H9 (cell line): ENCODE measurements at places on chromosomes 3 and 15. TPM values are rescaled to one million over a fixed set of nuclear protein-coding genes. Genes with fewer than 3 reads are reported as not detected.

GRCh38 chr3:42179110-42179725 lies 86.8 kb downstream of the CCK start:
- H3K27ac ChIP-seq, result peak overlapping the region; percentile 2
- H3K27me3 ChIP-seq, result no peaks in the 10 kb centered on the region
- peak; percentile 66 for DNase-seq
- H3K4me3 ChIP-seq, result no peak overlapping the region
- H3K4me1 ChIP-seq, result peaks cover 9% of the 10 kb centered on the region; the same call in 1 of the 2 replicates
- H3K36me3 ChIP-seq, result no peaks in the 10 kb centered on the region

- no peak for DNase-seq
- no peak overlapping the region for H3K27ac ChIP-seq
- H3K36me3 ChIP-seq, result peaks cover 7% of the 10 kb centered on the region
- no peak overlapping the region for H3K4me3 ChIP-seq
- H3K27me3 ChIP-seq, result no peaks in the 10 kb centered on the region
These were observed 15.3 kb downstream of the PXYLP1 start for GRCh38 chr3:141246958-141247301.

DNA sequence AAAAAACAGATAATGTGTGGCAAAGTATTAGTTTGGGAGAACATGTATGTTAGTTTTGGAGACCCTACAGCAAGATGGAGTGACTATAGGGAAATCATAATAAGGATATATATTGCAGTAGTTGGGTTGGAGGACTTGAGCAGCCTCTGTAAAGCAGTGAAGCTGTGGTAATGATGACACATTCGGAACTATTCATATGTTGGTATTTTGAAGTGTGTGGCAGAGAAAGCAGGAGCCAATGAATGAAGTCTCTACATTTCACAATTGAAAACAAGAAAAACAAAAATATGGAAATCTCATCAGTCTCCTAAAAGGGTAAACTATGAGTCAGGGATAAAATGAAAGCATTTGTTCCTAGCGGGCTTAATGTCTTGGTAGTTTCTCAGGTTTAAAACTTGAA lies 645.9 kb downstream of the OTOL1 start:
- no peaks in the 10 kb centered on the region for H3K27me3 ChIP-seq
- no peaks in the 10 kb centered on the region for H3K4me1 ChIP-seq
- H3K4me3 ChIP-seq, result no peak overlapping the region
- H3K27ac ChIP-seq, result no peak overlapping the region
- no peaks in the 10 kb centered on the region for H3K36me3 ChIP-seq

GRCh38 chr15:70201425-70201775 lies 103.7 kb upstream of the TLE3 start:
- no peaks in the 10 kb centered on the region for H3K27me3 ChIP-seq
- H3K4me1 ChIP-seq, result peaks cover 2% of the 10 kb centered on the region; the same call in 1 of the 2 replicates
- H3K36me3 ChIP-seq, result no peaks in the 10 kb centered on the region
- no peak overlapping the region for H3K4me3 ChIP-seq
- DNase-seq, result no peak

DNA sequence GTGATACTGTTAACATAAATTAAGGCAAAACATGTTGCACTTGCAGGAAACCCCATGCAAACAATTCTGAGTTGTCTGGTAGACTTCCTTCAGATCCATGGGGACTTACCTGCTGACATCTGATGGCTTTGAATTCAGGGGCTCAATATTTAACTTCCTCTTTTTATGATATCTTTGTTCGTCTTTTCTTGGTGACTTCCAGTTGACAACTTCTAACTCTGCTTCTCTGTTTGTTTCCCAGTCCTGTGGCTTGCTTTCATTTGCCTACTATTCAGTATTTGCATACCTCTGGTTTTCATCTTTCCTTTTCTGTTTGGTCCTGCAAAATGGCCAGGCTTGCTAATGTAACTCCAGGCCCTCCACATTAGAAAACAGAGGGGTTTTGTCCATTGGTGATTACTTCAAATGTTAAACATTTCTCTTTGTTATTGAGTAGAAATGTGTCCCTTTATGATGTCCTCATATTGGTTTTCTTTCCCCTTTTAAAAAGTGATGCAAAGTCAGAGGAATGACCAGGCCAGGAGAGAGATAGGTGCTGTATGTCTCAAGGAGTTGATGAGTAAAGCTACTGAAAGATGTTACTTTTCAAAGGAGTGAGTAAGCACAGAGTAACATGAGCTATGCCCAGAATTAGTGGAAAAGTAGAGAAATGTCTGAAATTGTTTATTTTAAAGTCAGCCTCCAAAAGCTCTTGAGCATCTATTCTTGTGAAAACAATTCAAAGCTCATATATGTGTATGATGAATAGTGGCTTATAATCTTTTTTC lies 335.9 kb downstream of the LPP start:
- H3K4me3 ChIP-seq, result no peak overlapping the region
- H3K36me3 ChIP-seq, result peaks cover 4% of the 10 kb centered on the region; the same call in 2 of the 3 replicates
- no peaks in the 10 kb centered on the region for H3K4me1 ChIP-seq
- no peak for DNase-seq
- H3K27me3 ChIP-seq, result no peaks in the 10 kb centered on the region

DNA sequence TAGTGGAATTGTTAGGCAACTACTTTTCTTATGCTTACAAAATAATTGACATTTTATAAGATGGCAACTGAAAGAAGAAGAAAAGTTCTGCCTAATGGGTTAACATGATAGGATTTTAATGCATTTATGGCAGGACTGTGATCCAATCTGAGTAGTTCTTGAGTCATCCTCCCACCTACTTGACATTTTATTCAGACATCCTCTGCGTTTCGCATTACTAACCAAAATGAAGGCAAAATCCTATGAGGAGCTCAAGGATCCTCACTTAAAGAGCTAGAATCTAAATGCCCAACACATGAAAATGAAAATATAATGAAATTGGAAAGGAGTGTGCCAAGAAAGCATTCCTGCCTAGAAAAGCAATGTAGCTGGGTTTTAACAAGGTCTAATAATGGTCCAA lies 581.1 kb upstream of the SEMA6D start:
- peaks cover 2% of the 10 kb centered on the region for H3K36me3 ChIP-seq
- DNase-seq, result no peak
- no peak overlapping the region for H3K4me3 ChIP-seq
- H3K27ac ChIP-seq, result no peak overlapping the region

GRCh38 chr15:85383470-85384148 lies 3.2 kb downstream of the AKAP13 start:
- no peak overlapping the region for H3K27ac ChIP-seq
- no peaks in the 10 kb centered on the region for H3K27me3 ChIP-seq
- peaks cover 4% of the 10 kb centered on the region for H3K36me3 ChIP-seq
- H3K4me3 ChIP-seq, result no peak overlapping the region
- DNase-seq, result no peak

GRCh38 chr15:59028387-59028955 lies 41.0 kb downstream of the RNF111 start:
- DNase-seq, result no peak
- no peaks in the 10 kb centered on the region for H3K4me1 ChIP-seq
- no peaks in the 10 kb centered on the region for H3K27me3 ChIP-seq

- no peaks in the 10 kb centered on the region for H3K36me3 ChIP-seq
- peak overlapping the region; percentile 11 for H3K27ac ChIP-seq
- no peaks in the 10 kb centered on the region for H3K27me3 ChIP-seq
- no peak for DNase-seq
These were observed 498.2 kb downstream of the PYDC2 start for GRCh38 chr3:191958980-191959671.

- H3K27ac ChIP-seq, result no peak overlapping the region
- H3K36me3 ChIP-seq, result no peaks in the 10 kb centered on the region
- H3K4me1 ChIP-seq, result no peaks in the 10 kb centered on the region
- no peak for DNase-seq
These were observed 29.6 kb downstream of the GSK3B start for GRCh38 chr3:120064641-120065040.

DNA sequence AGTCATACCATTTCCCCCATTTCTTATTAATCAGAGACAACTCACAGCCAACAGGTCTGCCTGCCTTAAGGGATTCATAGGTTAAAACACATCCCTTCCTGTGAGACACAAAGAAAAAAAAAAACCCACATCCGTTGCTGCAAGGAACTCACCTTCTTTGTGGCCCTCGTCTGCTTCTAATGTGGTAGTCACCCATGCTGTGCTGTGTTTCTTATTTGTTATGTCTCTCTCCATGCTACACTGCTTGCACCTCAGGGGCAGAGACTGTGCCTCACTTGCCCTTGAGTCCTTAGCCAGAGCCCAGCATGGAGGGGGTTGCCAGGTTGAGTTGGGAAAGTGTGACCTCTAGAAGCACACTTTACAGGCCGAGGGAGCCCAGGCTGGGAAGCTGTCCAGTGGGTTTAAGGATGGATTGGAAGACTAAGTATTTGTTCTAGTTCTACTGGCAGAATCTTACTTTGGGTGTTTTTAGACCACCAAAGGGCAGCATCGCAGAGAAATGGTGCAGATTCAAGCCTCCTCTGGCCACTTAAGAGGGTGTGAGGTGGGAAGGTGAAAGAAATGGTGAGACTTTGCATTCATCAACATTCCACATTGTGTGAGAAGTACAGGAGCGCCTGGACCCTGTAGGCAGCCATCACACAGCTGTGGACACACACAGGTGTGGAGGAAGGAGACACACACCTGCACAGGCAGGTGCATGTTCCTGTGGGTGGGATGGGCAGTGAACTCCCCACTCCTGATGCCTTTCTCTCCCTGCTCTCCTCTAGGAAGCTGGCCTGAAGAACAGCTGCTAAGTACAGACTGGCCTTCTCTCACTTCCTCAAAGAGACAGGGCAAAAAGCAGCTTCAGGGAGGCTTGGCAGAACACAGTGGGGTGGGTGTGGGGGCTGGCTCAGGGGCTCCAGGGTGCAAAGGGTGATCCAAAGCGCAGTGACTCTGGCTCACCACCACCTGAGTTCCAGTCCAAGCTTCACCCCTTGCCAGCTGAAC lies 48.8 kb downstream of the GLB1 start:
- H3K27ac ChIP-seq, result no peak overlapping the region
- no peak overlapping the region for H3K4me3 ChIP-seq
- no peaks in the 10 kb centered on the region for H3K4me1 ChIP-seq

The TMEM108 gene
- total RNA-seq, result 3.5 and 5.0 TPM in 2 replicates
